ENCODE measurements at places on chromosomes 4 and X.

DNA sequence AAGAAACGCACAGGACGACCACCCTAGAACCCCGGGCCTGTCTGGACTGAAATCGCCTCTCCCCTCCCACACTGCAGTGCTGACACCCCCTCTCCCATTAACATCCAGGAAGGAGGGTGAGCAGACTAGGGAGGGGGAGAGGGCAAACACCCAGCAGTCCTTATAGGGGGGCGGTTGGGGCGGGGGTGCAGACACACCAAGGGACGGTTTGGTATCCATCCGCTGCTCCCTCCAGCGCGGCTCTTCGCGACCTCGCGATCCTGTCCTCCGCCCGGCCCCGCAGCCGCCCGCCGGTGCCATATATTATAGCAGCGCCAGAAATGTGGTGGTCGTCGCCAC is 411 bp upstream of the GPRASP1 start:
- DNase-seq: no peak

- no peak for DNase-seq
These were observed 4.1 kb upstream of the S100P start for GRCh38 chr4:6689506-6689960.

- DNase-seq: peak; percentile 63
These were observed 183.0 kb upstream of the NOCT start for GRCh38 chr4:138832563-138832962.

- no peak for DNase-seq
These were observed 29.4 kb upstream of the KIAA0232 start for GRCh38 chr4:6753103-6753560.

GRCh38 chrX:109735202-109735744 is 2.2 kb upstream of the ACSL4 start:
- DNase-seq: peak; percentile 50

GRCh38 chr4:119261986-119262385 is 49.5 kb downstream of the USP53 start:
- no peak for DNase-seq

DNA sequence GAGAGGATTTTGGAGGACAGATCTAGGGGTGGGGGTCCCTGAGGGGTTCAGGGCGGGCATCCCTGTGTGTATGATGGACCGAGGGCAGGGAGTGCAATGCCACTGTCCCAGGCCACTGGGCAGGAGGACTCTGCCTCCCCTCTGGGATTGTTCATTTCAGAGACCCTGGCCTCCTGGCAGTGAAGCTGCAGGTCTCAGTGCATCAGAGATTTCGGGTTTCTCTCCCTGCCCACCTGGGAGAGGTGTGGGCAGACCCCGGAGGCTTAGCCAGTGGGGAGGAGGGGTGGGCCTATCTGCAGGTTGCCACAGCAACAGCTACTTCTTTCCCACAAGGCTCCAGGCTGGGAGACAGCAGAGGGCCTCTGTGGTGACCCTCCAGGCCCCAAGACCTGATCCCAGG is 80.1 kb upstream of the LRPAP1 start:
- DNase-seq: no peak

GRCh38 chrX:31420302-31420701 is 348.5 kb upstream of the FTHL17 start:
- no peak for DNase-seq

GRCh38 chr4:1380368-1381151 is 25.7 kb downstream of the NKX1-1 start:
- no peak for DNase-seq

DNA sequence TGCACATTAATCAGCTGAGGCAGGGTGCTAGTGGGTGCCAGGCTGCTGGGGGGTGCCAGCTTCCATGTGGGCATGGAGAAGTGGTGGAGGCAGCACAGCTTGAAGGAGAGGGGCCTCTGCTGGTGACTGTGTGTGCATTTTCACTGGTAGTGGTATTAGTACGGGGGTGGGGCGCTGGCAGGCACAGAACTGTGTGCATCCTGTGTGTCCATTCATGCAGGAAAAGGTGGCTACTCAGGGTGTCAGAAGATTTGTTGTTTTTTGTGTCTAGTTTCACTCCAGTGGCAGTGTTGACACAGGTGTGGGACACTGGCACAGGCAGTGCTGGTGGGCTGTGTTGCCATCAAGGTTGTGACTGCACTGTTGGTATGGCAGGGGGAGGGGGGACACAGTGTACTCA is 1303.6 kb downstream of the FAM133A start:
- no peak for DNase-seq

GRCh38 chrX:13257223-13258051 is 62.4 kb downstream of the ATXN3L start:
- DNase-seq: no peak

DNA sequence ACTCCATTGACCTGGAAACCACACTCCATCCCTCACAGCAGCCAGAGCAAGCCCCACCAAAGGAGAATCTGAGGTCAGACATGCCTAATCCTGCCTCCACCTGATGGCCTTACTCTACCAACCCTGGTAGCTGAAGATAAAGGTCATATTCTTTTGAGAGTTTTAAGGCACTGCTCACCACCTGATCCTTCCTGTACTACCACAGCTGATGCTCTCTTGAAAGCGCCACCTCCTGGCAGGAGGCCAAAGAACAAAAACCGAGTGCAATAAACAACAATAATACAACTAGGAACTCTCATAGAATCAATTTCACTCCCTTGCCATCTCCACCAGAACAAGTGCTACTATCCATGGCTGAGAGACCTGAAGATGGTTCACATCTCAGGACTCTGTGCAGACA is 301.6 kb downstream of the NAF1 start:
- no peak for DNase-seq

DNA sequence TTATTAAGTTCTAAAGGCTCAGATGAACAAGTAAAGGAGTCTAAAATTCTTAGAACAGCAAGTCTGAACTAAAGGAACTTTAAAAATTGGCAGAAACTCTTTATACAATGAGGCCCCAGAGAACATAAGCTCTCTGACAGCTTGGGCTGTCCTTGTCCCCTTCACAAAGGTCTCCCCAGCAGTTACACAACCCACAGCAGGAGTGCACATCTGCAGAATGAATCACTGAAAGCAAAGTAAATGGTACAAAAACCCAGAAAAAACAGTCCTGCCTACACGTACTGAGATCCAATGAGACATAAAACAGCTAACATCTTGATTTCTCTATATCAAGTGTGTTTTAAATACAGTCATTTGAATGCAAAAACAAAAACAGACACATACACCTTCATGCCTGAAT is 18.7 kb downstream of the RBBP7 start:
- no peak for DNase-seq

DNA sequence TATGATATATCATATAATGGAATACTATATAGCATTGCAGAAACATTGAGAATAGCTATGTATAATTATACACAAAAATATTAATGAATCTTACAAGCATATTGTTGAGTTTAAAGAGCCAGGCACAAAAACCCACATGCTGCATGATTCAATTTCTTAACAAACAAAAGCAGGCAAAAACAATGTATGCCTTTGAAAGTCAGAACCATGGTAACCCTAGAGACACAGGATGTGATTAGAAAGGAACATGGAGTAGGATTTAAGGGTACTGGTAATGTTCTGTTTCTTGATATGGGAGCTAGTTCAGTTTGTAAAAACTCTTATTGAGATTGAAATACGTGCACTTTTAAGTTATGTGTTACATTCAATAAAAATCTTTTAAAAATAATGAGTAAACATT is 21.5 kb downstream of the CXCL8 start:
- DNase-seq: no peak

DNA sequence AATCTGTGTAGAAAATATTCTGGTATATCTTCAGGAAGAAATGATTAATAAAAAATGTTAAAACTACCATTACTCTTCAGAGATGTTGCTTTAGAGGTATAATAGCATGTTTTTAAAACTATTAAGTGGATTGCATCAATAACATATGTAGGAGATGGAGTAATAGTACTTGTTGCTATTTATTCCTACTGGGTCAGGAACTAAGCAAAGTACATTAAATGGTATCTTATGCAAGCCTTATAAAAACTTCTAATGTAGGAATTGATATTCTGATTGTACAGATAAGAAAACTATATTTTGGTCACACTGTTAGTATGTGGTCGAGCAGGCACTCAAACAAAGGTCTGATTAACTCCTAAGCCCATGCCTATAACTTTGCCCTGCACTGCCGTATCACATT is 31.4 kb upstream of the PDLIM5 start:
- no peak for DNase-seq

GRCh38 chrX:33086886-33087285 is 124.5 kb downstream of the DMD start:
- no peak for DNase-seq

GRCh38 chr4:37219242-37219641 is 25.3 kb upstream of the NWD2 start:
- DNase-seq: no peak

GRCh38 chr4:12545812-12546211 is 938.3 kb downstream of the RAB28 start:
- no peak for DNase-seq

DNA sequence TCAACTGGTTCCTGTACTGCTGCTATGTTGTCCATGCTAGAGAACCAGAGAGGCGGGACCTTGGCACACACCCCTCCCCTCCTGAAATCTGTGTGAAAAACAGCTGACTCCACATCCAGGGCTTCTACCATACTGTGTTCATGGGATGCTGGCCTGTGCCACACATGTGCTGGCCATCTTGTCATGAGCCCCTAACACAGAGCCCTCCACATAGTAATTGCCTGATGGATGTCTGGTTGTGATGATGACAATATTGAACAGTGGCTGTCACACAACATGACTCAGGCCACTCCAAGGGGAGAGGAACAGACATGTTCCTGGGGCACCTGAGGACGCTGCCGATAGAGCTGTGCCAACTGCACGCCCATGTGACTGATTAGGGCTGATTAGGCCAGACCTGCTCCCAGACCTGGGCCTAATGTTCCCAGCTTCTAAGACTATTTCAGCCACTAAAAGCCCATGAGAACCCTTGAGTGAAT is 13.1 kb downstream of the SLC25A5 start:
- DNase-seq: no peak

DNA sequence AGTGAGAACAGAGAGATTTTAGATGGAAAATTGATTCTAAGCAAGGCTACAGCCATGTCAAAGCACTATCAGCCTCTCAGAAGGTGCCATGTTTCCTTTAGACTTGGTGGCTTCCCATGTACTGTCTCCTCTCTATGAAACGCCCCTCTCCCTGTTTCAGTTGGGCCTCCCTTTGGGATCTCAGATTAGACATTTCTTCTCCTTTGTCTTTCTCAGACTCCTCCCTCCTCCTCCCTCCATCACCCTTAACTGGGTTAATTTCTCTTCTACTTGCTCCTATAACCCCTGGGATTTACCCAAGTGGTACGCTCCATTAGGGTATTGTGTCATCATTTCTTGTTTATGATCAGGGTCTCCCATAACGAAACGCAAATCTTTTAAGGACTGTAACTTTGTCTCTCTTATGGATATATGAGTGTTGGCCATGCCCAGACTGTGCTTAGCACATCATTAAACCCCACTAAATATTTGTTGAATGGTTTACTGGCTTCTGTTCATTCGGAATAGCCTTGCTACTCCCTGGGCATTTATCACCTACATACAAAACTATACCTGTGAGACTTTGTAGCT is 106.8 kb downstream of the FAM9B start:
- DNase-seq: no peak

DNA sequence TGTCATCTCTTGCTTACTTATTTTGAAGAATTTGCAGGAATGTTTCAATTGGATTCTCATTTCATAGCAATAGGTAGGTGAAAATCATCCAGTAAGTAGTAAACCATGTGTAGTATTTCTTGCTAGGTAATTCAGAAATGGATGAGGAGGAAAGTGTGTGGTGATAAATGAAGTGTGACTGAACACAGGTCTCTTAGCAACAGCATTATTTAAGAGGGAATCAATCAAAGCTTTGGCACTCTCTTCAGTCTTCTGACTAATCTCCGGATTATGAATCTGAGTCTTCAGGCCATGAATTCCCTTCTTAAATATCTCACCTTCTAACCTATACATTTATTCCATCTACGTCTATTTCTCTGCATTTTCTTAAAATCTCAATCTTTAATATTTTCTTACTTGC is 55.8 kb upstream of the ARHGAP24 start:
- DNase-seq: no peak

GRCh38 chr4:163196926-163197480 is 30.3 kb upstream of the NAF1 start:
- no peak for DNase-seq

GRCh38 chr4:121217351-121217750 is 53.2 kb upstream of the TNIP3 start:
- DNase-seq: no peak

- no peak for DNase-seq
These were observed 423.1 kb downstream of the TEX13C start for GRCh38 chrX:125742811-125743210.

Measured in suppressor macrophage treated with lipopolysaccharide for 1 hour (primary cell).